Left ventricle myocardium superior (tissue), 1 donor: ENCODE measurements at places on chromosomes 13 and 19.

DNA sequence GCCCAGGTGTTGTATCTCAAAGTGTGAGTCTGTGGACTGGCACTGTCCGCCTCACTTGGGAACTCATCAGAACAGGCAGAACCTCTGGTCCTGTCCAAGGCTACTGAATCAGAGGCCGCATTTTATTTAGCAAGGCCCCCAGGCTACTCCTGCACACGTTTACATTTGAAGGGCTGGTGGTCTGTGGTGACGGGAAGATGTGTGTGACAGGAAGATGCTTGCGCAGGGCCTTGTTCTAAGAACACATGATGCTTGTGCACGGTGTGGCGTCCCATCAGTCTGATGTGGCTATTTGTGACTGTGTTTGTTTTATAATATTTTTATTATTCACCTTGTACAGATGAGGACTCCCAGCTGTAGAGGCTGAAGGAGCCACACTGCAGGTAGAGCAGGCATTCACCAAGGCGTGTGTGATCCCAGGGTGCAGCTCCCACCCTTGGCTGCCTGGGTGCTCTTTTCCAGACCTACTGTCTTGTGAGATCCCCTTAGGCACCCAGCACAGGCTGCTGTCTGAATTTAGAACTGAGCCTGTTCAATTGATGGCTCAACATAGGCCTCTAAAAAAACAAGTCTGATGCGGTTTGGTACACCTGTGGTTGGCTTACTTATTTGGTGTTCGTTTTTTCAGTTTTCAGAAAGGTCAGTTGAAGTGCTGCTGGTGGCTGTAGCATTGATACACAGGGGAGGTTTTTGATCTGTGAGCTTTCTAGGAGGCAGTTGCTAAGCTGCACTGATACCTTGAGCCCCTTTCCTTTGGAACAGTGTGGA is 3.1 kb downstream of the SLC25A15 start:
- no peak for DNase-seq

DNA sequence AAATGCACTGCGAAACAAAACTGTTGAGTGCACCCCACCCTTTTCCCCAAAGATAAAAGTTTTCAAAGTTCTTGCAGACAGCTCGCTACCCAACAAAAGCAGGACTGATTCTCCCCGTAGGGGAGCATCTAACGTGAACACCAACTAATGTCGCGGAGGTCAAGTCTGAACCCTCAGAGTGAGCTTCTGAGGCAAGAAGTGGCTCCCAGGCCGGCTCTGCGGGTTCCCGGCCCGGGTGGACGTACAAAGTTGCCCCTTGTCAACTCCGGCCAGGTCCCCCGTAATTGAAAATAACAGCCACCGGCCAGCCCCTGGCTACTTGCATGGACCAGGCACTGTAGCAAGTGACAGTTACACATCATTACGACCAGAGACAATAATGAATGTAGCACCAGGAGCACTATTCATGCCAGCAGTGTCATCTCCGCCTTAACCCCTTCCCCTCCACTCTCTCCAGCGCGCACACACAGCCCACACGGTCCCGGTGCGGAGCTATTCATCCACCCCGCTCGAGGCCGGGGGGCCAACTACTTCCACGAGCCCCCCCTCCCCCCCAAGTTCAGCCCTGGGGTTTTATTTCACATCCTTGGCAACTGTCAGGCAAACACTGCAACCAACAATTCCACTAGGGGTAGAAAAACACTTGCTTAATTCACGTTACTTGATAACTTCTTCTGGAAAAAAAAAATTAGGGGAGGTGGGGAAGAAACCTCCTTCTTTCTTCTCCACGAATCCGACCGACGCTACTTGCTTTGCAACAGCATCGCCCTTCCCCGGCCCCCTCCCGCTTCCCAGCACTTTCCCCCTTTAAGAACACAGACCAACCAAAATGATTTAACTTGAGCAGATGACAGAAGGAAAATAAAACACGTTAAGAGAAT is 1.2 kb downstream of the KLF12 start:
- DNase-seq, result peak; percentile 51

DNA sequence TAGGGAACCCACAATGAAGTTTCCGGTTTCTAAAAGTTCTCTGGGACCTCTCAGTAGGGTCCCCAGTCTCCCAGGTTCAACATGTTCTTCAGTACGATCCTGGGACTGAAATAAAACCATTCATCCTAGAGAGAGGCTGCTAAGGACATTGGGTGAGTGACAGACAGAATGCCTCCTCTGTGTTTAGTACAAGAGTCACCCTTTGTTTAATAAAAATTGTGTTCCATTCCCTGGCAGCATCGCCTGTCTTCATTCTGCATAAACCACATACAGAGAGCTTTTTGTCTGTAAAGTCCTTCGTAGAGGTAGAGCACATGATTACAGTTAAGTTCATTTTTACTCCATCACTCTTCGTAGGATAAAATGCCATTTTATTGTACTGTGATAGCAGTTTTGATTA is 95.3 kb upstream of the GPR12 start:
- DNase-seq, result no peak

DNA sequence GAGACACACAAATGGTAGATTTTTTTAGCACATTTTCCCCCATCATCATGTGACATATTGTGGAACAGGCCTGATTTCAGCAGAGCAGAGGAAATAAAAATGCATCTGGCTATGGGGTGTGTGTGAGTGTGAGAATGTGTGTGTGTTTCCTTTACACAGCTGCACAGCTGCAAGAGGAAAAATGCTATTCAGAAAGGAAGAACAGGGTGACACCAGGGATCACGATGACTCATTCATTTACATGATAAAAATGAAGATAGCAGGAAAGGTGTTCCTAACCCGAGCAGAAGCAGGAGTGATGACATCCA is 469.5 kb upstream of the TSHZ3 start:
- DNase-seq, result no peak

- no peak for DNase-seq
These were observed 104.0 kb downstream of the SOX1 start for GRCh38 chr13:112170823-112171569.

DNA sequence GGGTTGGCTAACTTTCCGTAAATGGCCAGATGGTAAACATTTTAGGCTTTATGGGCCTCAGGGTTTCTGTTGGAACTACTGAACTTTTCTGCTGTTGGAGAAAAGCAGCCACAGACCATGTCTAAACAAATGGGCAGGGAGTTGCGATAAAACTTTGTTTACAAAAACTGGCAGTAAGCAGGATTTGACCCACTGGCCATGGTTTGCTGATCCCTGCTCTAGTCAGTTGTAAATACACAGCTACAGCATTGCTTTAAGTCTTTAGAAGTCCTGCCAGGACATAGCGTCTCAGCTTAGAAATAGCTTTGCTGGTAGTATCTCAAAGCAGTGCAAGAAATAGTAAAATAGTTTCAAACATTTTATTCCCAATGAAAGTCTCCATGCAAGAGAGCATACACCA is 88.4 kb downstream of the NALCN start:
- no peak for DNase-seq

GRCh38 chr19:1618157-1619093 is 13.2 kb upstream of the UQCR11 start:
- peak; percentile 51 for DNase-seq

GRCh38 chr13:112833551-112834257 is 135.3 kb upstream of the MCF2L start:
- no peak for DNase-seq

DNA sequence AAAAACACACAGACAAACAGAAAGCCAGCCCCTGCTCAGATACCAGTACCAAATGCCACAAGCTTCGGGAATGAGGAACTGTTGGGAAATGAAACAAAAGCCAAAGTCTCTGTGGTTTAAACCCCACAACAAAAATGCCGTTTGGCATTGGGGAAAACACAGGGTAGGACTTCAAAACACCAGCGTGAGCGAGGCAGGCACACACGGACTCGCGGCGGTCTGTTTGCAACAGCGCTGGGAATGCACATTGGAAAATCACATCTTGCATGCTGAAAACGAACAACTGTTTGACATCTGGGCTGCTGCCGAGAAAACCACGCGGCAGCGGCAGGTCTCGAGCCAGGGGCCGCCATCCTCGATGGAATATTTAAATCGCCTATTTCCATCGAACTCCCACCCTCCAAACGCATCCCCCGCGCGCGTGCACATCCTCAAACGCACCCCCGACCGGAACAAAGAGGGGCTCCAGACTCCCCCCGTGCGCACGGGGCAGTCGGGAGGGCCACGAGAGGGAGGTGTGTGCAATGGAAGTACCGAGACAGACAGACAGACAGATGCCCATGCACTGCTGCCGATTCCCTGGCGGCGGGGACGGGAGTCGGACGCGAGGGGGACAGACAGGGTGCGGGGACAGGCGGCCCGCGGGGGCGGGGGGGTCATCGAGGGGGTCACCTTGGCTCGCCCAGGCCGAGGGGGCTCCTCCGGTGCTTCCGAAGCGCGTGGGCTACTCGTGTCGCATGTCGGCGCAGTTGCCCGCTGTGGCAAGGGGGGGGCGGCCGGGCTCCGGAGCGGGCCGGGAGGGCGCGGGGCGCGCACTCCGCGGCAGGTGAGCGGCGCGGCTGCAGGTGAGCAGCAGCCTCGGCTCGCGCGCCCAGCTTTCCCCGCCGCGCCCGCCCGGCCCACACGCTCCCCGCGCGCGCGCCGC is at the start of gene GPR12:
TSS of gene GPR12 (minus strand) at position 880 of the 925 bp plus-strand sequence. CDS start 959 bp downstream, outside the sequence.
- DNase-seq, result no peak

DNA sequence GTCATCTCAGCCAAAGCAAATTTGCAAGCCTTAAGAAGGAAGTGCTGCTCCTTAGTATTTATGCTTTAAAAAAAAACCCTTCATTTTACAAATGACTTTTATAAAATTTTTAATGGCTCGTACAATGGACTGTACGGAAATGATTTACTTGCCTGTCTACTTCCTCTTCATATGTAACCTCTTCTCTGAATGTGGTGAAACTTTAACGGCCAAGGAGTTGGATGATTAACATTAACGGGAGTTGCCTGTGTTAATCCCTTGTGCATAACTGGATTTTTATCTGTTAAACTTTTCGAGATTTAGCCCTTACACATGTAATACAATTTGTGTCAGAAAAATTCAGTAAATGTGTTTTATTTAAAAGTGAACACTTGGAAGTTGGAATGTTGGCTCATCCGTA is 429.4 kb downstream of the TBC1D4 start:
- DNase-seq, result no peak

- no peak for DNase-seq
These were observed 39.1 kb upstream of the EEF1AKMT1 start for GRCh38 chr13:20812890-20813289.

DNA sequence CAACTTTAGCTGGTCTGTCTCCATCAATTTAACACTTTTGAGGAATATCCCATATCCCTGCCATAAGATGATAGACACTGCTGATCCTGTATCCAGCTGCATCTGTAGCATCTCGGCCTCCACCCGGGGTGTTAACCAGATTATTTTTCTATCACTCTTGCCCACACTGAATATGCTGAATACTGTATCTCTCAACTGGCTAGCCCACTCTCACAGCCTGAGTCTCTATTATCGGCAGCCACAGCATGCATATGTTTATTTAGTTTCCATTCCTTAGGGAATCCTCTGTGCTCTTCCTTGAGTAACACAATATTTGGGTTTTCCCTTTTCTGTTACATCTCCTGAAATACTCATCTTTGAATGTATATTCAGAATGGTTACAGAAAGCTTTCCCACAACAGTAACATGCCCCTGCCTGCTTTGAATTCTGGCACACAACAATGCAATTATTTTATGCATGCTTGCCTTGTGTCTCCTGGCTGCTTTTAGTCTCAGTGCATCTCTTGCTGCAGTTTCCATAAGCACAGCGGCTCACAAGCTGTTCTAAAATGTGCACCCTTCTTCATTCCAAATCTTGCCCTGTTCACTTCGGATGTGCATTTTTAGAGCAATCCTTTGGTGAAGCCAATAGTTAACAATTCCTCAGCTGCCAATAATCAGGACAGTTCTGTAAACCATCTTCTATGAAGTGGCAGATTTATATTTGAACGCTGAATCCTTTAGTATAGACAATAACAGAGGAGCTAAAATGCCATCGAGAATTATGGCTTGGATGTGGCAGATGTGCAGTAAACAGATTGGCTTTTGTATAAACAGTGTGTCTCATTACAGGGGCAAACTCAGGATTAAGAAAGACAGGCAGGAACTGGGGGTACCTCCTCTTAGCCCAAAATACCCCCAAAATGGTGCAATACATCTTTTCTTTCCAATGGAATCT is 261.9 kb upstream of the SOX21 start:
- DNase-seq, result no peak

- peak; percentile 59 for DNase-seq
These were observed 29.1 kb downstream of the GATAD2A start for GRCh38 chr19:19434483-19435045.

DNA sequence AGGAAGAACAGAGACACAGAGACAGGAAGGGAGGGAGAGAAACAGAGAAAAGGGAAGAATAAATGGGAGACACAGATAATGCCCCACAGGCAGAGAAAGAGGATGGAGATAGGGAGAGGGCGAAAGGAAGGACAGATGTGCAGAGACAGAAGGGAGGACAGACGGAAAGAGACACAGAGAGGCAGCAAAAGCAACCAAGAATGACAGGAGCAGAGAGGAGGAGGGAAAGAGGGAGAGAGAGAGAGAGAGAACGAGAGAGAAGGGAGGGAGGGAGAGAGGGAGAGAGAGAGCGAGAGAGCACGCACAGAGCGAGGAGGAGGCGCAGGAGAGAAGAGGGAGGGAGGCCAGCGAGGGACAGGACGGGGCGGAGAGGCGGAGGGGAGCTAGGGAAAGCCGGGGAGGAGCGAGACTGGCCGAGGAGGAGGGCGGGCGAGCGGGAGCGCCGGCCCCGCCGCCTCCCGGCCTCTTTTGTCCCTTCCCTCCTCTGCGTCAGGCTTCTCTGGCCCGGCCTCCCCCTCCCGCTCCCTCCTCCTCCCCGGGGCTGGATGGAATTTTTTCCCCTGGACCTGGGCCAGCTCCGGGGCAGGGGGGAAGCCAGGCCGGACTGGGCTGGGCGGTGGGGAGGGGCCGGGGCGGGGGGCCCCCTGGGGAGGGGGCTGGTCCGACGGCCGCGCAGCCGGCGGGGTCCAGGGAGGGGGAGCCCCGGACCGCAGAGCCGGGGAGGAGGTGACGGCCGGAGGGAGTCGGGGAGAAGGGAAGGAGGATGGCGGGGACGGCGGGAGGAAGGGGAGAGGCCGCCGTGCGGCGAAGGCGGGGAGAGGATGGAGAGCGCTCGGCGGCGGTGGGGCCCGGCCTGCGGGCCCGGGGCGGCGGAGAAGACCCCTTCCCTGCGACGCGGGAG is 4.2 kb upstream of the SPACA6 start:
- peak; percentile 93 for DNase-seq

- no peak for DNase-seq
These were observed 43.2 kb downstream of the CCNA1 start for GRCh38 chr13:36475468-36475867.

DNA sequence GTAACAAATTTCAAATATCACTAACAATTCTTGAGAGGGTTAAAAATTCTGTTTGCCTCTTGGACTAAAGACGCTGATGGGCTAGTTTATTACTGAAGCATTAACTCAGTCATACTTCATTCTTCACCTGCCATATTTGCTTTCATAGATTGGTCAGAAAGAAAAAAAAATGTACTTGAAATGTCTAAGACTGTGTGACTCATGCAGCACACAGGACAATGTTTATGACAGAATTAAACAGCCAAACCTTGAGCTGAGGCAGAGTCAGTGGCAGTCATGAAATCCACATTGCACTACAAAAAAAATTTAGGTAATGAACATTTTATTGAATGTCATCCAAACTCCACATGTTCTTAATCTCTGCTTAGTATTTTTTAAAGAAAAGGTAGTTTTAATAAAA is 135.6 kb downstream of the PRR20E start:
- no peak for DNase-seq
